CMK (cell line): ENCODE measurements at places on chromosomes 4 and X.

GRCh38 chrX:30364229-30364628 is 55.0 kb upstream of the NR0B1 start:
- DNase-seq, result no peak

GRCh38 chrX:107924136-107924746 is 57.9 kb downstream of the TEX13B start:
- DNase-seq, result no peak

GRCh38 chr4:88908003-88908402 is 149.0 kb downstream of the FAM13A start:
- no peak for DNase-seq

DNA sequence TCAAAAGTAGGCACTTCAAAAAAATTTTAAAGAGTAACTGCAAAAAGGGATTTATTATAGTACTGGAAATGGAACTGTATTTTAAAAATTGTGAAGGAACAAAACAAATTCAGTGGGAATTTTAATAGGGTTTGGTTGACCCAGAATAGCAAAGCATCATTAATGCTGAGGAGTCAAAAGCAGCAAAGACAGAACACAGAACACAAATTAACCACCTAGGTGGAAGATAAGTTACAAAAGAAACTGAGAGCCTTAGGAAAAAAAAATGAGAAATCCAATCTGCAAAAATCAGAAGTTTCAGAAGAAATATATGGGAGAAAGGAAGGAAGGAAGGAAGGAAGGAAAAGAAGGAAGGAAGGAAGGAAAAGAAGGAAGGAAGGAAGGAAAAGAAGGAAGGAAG is 49.2 kb upstream of the NAF1 start:
- DNase-seq, result no peak

DNA sequence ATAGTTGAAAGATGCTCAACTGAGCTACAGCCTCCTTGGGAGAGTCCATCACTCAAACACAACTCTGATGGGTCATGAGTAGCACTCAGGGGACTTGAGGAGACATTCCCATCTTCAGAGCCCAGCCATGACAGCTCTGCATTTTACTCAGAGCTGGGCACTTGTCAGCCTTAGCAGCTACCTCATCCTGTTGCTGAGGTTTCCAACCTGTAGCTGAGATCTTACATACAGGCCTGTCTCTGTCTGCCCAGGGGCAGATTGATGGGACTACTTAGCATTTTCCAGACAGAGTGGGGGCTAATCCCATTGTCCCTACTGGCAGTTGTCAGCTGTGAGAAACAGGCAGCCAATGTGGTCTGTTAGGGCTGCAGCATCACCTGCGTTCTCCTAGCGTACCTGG is 3.5 kb downstream of the FHDC1 start:
- no peak for DNase-seq
